Upper lobe of left lung (tissue), 6 donors: ENCODE measurements at places on chromosomes 4 and X. TPM values are rescaled to one million over a fixed set of nuclear protein-coding genes. Genes with fewer than 3 reads are reported as not detected.

Gene TLR1
- total RNA-seq = 28.0 TPM

Gene PRKG2
- total RNA-seq = 8.1 TPM

Gene TLL1
- 2.3 TPM for total RNA-seq

Gene DDX60
- total RNA-seq = 26.0 TPM

Gene USP26
- total RNA-seq = not detected

Gene S100G
- total RNA-seq = not detected

Gene TMEM154
- total RNA-seq = 18.7 TPM

Gene CXCL3
- 19.9 TPM for total RNA-seq

Gene PAGE2B
- total RNA-seq = not detected

Gene SPANXA2
- not detected for total RNA-seq

Gene NUDT10
- 0.46 TPM for total RNA-seq

Gene ARX
- 0.39 TPM for total RNA-seq

Gene CENPC
- total RNA-seq = 75.4 TPM

Gene CXCL8
- total RNA-seq = 9.0 TPM

Gene SUPT20HL1
- total RNA-seq = not detected

Gene DIPK2B
- total RNA-seq = 6.5 TPM

Gene SLC6A14
- 117 TPM for total RNA-seq

Gene TCEANC
- 2.4 TPM for total RNA-seq

Gene F8A1
- total RNA-seq = 53.1 TPM

Gene AR
- 3.0 TPM for total RNA-seq

Gene ZCCHC12
- 3.6 TPM for total RNA-seq

Gene CSAG1
- not detected for total RNA-seq

Gene TRIM2
- 17.6 TPM for total RNA-seq

Gene C4orf51
- not detected for total RNA-seq

Gene TAF7L
- not detected for total RNA-seq

Gene CDKL2
- 3.7 TPM for total RNA-seq
